Suppressor macrophage treated with lipopolysaccharide for 1 hour (primary cell): ENCODE measurements at places on chromosomes 12 and 14.
A peak's percentile ranks its signal among the peaks of the same experiment; 100 is the strongest.

DNA sequence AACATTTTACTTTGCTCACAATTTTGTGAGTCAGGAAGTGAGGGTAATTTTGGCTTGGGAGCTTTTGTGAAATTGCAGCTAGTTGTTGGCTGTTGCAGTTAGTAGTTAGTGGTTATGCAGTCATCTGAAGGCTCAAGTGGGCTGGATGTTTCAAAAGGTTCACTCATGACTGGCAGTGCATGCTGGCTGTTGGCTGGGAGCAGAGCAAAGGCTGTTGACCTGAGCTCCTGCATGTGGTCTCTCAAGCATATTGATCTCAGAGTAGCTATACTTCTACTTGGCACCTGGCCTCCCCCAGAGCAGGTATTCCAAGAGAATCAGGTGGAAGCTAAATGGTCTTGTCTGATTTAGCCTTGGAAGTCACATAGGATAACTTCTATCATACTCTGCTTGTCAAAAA is 414.1 kb upstream of the STXBP6 start:
- no peak for DNase-seq

GRCh38 chr12:124636138-124636978 is 68.9 kb upstream of the NCOR2 start:
- DNase-seq = peak; percentile 53

GRCh38 chr12:15830538-15830937 is 41.4 kb upstream of the EPS8 start:
- DNase-seq = no peak

- peak; percentile 57 for DNase-seq
Observed at GRCh38 chr12:57874166-57875108, 27.9 kb upstream of the CTDSP2 start.

- DNase-seq = no peak
Observed at GRCh38 chr12:51950682-51951198, 759 bp upstream of the ACVR1B start.

GRCh38 chr12:20599757-20600156 is 95.4 kb upstream of the SLCO1C1 start:
- no peak for DNase-seq

DNA sequence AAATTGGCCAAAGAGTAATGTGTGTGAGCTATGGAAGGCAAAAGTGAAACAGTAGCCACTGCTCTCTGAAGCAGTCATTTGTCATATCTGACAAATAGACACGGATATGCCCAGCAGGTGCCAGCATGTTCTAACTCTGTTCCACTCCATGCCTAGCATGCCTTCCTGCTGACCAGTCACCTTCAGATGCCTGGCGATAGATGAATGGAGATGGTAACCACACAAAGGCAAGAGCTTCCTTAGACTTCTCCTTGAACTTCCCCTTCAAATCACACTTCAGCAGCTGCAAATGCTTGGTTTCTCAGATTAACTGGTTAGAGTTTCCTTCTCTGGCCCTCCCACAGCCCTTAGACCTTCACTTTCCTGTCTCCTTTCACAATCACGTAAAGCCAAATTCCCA is 429.9 kb downstream of the DAD1 start:
- DNase-seq = peak; percentile 56
